Gastroesophageal sphincter (tissue), 4 donors: ENCODE measurements at places on chromosomes 12 and 14.

DNA sequence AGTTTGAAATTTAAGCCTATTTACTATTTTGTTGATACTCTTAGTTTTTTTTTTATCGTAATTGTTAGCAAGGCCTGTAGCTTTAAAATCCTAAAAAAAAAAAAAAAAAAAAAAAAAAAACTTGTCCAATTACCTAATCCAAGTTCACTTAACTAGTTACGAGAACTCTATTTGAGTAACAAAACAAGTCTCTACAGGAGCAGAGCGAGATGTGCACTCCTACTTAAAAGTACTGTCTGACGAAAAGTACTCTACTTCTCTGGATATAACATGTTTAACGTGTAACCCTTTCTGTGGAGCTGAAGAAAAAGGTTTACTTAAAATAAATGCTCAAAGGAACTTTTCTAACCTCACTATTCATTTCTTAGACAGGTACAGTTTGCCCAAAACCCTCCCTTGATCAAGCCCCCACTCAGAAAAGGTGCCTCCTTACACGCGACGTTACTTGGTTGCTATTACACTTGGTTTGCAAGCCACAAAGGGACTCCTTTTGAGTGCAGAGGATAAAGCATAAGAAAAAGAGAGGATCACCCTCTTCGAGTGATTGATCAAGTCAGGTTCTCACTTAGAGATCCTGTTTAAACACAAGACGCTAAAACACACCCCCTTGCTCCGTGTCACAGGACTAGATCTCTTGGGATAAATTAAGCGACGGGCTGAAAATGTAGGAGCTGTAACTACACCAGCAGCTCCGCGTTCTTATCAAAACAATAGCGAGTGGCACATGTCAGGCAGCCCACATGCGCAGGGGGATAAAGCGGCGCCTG lies 2.2 kb downstream of the BAZ1A start:
- ATAC-seq = no peak

DNA sequence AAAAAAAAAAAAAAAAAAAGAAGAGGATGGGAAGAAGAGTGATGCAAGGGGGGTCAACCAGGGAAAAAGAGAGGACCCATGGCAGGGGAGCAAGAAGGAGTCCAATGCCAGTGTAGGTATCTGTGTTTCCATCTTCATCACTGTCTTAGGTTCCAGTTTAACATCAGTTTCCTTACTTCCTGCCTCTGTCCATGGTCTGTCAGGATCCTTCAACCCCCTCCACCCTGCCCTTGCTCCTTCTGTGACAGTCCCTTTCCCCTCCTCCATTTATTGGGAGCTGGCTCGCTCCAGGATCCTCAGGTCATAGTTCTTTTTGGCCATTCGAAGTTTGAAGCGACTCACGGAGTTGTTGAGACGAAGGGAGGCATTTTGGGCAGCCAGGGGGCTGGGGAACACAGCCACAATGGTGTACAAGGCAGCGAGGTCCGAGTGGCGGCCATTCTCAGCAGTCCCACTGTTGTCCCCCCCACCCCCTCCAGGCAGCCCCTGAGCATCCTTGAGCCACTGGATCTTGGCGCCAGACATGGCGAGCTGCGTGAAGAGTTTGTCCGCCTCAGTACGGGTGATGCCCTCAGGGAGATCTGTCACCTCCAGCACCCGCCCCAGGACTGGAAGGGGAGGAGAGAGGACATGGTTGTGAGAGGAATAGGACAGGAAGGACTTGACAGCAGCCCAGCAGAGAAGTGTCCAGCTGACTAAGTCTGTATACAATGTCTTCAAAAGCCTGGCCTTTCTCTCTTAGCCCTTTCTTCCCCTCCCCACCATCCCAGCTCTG lies 3.7 kb upstream of the STAC3 start:
- ATAC-seq = no peak

DNA sequence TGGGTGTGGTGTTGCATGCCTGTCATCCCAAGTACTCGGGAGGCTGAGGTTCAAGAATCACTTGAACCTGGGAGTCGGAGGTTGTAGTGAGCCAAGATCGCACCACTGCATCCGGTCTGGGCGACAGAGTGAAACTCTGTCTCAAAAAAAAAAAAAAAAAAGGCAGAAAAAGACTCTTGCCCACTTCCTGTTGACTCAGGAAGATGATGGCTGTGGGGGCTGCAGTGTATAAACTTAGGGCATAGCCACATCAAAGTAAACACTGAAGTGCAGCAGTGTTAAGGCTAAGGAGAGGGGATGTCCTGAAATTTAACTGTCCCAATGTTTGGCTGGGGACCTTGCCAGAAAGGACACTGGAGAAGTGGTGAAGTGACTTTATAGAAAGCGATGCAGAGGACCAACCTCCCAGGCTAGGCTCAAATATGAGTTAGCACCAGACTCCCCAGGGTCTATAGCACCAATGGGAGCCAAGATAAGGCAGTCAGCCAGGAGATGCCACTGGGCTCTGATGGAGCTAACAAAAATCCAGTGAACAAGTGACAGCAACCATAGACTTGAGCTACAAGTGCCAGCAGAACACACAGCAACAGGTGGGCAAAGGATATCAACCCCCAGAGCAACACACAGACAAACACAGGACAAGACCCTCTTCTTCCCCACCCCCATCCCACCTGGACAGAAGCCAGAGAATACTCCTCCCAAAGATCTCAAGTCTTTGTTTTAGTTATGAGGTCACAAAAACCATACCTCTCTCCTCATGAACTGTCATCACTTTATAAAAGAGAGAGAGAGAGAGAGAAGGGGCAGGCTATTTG lies 28.0 kb downstream of the NELL2 start:
- ATAC-seq = no peak

DNA sequence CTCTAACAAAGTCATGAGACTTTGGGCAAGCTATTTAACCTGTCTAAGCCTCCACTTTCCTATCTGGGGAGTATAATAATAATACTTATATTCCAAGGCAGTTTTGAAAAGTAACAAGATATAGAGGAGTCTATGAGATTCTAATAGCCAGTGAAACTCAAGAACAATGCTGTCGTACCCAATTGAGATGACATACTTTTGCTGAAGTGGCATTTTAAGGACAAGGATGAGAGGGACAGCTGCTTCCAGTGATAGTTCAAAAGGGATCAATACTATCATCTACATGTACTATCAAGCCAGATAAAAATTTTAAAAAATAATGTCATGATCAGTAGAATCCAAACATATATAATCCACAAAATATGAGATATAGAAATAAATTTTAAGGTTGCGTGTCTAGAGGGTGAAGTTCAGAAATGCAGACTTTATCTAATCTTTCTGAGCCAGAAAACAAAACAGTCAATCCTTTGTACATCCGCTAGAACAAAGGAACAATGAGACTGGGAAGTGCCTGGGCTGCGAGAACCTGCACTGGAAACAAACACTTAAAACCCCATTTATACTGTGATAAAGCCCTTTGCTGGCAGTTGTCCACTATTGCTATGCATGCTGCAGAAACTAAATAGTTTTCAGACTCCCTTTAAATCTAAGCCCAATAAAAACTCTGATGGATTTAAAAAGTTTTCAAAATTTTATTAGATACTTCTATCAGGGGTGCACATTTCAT lies 38.6 kb downstream of the PTPRB start:
- ATAC-seq = no peak

- ATAC-seq = no peak
These were observed 136.0 kb downstream of the KSR2 start for GRCh38 chr12:117832459-117833457.

DNA sequence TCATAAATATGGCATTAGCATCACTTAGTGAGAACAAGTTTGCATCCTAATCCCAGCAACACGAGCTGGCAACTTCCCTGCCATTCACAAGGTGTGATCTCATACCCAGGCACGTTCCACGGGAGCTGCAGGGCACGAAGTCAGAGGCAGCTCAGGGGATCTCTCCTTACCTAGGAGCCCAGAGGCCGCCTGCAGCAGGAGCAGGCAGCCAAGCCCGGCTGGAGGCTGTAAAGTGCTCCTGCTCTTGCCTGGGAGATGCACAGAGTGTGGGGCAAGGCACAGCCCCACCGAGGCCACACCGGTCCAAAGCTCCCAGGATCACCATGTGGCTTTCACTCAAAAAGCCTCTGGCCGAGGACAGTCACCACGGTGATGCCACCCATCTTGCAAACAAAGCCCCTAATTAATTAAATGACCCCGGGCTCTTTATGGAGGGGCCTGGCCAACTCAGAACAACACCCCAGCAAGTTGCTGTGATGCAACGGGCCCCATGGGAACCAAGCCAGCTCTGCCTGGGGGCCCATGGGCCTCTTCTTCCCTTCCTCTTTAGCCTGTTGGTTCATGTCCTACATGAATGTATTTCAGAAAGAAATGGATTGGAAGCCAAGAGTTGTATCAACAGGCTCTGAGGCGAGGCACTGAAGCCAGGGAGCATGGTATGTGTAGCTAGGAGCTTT lies 26.5 kb downstream of the NUAK1 start:
- ATAC-seq = no peak

DNA sequence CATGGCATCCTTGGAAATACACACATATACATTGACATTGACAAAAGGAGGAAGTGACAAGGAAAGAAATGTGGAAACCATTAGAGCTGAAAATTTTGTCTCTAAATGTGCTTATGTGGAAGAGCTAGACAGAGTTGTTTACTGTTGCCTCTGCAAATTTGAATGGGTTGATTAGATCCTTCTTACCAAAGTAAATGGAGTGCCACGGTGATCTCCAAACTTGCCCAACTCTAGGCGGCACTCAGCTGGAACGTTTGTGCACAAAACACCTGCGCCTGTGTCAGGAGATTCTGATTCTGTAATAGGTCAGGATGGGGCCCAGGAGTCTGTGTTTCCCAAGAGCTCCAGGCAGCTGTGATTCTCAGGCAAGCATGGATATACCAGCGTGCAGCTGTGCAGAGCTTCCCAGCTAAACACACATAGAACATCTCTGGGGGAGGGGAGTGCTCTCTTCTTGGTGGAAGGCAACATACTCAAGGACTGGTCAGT lies 77.8 kb upstream of the BDKRB2 start:
- no peak for ATAC-seq

GRCh38 chr12:63912651-63913050 lies 68.2 kb downstream of the SRGAP1 start:
- no peak for ATAC-seq

DNA sequence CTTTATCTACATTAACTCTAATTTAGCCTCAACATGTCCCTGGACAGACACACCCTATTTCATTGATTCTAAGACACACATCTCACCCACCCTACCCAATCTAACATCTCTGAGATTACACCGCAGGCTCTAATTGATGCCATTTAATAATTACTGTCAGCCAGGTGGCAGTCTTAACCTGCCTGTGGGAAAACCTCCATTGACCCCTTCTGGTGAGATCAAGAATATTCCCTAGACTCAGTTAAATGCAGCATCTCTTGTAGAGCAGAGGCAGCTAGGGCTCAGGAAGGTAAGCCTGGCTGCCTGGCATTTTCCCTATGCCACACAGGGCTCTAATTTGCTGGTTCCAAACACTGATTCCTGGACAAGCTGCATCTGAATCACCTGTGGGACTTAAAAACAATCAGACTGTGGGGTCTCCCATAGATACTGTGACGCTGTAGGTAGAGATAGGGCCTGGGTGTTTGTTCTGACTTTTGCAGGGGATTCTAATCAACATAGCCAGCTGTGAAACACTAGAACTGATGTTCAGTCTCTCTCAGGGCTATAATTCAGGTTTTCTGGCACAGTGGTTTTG lies 14.3 kb downstream of the MCRS1 start:
- no peak for ATAC-seq

- ATAC-seq = no peak
These were observed 814 bp downstream of the ANKRD13A start for GRCh38 chr12:109999983-110000505.

DNA sequence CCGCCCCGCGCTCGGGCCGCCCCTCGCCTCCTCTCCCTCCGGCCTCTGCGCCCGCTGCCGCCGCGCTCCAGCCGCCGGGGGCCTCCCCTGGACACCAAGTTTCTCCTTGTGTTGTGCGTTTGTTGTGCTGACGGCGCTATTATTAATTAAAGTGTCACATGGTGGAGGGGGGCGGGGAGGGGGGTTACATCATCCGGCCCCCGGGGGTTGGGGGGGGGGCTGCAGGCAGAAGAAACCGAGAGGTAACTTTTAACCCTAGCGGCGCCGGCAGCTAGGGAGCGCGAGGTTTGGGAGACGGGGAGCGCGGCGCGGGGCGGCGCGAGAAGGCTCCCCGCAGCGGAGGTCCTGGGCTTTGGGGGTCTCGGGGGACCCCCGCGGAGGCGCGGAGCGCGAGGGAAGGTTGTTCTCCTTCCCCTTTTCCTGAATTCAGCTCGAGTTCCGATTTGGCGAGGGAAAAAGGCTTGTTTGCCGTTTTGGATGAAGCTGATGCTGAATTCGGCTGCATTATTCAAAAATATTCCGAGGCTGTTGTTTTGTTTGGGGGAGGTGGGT lies at the start of gene HRK:
Gene HRK (minus strand): TSS at position 117 of the 552 bp plus-strand sequence. CDS start 134 bp downstream, outside the sequence.
- ATAC-seq = peak; percentile 22

DNA sequence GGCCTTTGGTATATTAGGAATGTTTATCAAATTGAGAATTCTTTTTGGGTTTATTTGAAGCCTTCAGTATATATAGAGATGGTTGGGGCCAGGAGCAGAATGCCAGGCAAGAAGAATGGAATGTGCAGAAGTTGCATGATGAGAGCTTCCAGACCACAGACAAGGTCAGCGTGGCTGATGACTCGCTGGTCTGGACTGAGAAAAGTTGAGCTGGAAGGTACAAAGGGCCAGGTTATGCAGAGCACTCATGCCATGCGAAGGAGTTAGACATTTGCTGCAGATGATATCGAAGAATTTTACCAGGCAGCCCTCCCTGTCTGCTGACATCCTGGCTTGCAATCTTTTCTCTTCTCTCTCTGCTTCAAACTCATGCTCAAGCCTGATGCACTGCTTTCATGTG lies 196.2 kb upstream of the ARHGAP5 start:
- ATAC-seq = no peak

- ATAC-seq = peak; percentile 39
These were observed at the start of gene JAG2 for GRCh38 chr14:105168496-105168978. TSS of gene JAG2 (minus strand) at chr14:105168776. CDS start at chr14:105168420, 356 bp downstream.

- ATAC-seq = no peak
These were observed 96.7 kb downstream of the IRF2BPL start for GRCh38 chr14:76931631-76932402.

DNA sequence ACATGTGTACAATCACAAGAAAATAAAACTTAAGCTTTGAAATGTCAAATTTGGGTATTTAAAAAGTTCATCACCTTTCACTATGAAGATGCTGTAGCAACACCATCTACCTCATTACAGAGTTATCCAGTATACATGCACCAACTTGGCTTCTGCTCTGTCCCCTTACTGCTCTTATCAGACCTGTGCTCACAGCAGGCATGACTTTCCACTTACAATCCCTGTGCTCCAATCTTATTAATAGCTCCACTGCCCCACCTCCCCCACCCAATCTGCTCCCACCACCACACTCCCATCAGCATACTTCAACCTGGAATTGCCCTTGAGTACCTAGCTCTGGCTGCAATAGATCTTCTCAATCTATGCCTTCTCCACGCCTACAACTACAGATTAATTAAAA lies 13.3 kb downstream of the GALC start:
- no peak for ATAC-seq

GRCh38 chr12:42490261-42490842 lies 99.2 kb downstream of the PRICKLE1 start:
- no peak for ATAC-seq

- no peak for ATAC-seq
These were observed 9.1 kb downstream of the TMCC3 start for GRCh38 chr12:94641283-94641682.

GRCh38 chr14:24238527-24239037 lies 3.8 kb downstream of the TINF2 start:
- no peak for ATAC-seq

GRCh38 chr14:96017882-96018281 lies 21.3 kb upstream of the C14orf132 start:
- no peak for ATAC-seq

GRCh38 chr12:120242275-120242799 lies 23.2 kb downstream of the PXN start:
- no peak for ATAC-seq

- peak; percentile 71 for ATAC-seq
These were observed 37.1 kb downstream of the TBX5 start for GRCh38 chr12:114368685-114369452.
